Activated T-helper 2 cell treated with anti-CD3 and anti-CD28 coated beads, Interferon-gamma antibody, Interleukin-2, Interleukin-4, amounts not matched to agents 10 μg/mL and 5 μg/mL and 100 μg/mL, durations not matched to agents 14 hours and 24 hours and 36 hours (primary cell): ENCODE measurements at places on chromosomes 1 and 21.

DNA sequence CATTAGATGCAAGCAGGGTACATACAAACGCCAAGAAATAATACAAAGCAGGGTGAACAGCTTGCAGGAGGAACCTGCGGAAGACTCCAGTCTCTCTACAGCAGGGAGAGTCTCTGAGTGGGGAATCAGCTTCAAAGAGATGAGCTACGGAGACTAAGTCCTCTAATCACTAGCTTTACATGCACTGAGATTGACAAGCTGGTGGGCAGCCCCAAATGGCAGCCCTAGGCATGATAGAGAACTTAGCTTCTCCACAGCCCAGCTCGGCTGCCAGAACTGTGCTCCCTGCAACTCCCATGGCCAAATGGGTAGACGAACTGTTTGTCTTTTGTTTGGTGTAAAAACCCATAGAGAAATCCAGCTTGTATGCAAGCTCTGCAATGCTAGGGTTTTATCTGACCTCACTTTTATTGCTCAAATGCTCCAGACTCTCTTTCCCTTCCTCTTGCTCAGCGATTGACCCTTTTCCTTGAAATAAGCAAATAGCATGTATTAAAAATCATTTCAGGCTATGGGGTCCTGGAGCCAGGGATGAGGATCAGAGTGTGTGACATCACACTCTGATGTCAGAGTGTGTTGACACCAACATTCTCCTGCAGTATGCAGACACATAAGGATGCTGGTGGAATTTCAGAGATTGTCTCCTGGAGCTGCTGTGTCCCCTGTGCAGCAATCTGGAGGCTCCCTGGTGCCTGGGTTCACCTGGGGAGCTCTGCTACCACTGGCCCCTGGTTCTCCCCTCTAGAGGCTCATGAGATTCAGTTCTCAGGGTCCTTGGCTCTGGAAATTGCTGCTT lies 238.5 kb downstream of the TTLL7 start:
- DNase-seq: no peak

DNA sequence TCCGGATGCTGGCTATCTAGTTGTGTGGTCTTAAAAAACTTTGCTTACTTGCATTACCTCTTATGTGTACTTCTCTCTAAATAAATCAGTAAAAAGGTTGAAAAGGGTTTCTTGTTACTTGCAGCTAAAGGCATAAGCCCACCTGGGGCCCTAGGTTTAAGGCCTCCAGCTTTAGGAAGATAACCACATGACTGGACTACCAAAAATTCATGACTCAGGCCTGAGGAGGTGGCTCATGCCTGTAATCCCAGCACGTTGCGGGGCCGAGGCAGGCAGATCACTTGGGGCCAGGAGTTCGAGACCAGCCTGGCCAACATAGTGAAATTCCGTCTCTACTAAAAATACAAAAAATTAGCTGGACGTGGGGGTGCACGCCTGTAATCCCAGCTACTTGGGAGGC lies 142.9 kb downstream of the APP start:
- no peak for DNase-seq

DNA sequence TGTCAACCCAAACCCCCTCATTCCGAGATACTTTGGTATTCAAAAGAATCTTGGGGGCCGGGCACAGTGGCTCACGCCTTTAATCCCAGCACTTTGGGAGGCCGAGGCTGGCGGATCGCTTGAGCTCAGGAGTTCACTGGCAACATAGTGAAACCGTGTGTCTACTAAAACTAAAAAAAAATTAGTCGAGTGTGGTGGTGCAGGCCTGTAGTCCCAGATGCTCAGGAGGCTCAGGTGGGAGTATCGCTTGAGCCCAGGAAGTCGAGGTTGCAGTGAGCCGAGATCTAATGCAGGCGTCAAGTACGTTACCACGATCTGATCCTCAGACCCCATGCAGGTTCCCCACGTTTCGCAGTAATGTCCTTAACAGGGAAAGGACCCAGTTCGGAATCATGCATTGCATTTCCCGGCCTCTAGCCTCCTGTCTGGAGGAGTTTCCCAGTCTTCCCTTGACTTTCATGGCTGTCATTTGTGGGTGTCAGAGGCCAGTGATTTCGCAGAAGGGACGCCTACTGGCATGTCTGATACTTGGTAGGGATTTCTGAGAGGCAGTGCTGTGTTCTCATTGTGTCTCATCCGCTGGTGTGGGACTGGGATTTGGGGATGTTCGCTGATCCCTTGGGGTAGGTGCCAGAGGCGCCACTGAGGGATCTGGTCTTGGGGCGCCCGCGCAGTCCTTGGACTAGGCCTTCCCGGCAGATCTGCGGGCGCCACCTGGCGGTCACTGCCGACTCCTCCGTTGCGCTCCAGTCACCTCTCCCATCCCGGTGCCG lies 39.3 kb upstream of the HMGN1 start:
- peak; percentile 81 for DNase-seq

- no peak for DNase-seq
Measured at GRCh38 chr1:221316491-221317056, 425.3 kb downstream of the DUSP10 start.
